Amniotic epithelial cell (primary cell): ENCODE measurements at places on chromosomes 12 and 14.

DNA sequence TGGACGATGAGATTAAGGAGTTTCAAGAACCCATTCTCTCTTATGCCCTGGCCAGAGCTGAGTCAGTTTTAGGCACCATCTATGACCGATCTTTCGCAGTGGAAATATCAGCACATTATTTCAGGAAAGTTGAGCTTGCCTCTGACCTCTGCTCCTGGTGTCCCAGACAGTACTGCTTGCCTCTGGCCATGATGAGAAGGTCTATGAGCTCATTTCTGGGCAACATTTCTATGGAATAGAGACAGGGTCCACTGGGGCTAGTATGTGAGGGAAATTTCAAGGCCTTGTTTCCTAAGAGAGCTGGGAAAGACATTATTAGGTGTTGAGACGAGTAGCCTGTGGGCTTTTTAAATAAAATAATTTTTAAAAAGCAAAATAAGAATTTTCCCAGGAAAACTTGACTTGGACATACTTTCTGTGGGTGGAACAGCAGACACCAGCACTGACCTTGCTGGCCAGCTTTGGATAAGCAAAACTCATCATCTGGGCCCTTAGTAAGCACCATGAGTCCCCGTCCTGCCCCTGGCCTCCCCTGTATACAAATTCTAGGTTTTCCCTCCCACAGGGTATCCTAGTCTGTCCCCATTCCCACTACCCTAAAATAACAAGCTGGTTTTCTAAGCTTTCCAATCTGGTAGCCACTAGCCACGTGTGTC, 43.4 kb downstream of the DIO2 start:
- DNase-seq: no peak

DNA sequence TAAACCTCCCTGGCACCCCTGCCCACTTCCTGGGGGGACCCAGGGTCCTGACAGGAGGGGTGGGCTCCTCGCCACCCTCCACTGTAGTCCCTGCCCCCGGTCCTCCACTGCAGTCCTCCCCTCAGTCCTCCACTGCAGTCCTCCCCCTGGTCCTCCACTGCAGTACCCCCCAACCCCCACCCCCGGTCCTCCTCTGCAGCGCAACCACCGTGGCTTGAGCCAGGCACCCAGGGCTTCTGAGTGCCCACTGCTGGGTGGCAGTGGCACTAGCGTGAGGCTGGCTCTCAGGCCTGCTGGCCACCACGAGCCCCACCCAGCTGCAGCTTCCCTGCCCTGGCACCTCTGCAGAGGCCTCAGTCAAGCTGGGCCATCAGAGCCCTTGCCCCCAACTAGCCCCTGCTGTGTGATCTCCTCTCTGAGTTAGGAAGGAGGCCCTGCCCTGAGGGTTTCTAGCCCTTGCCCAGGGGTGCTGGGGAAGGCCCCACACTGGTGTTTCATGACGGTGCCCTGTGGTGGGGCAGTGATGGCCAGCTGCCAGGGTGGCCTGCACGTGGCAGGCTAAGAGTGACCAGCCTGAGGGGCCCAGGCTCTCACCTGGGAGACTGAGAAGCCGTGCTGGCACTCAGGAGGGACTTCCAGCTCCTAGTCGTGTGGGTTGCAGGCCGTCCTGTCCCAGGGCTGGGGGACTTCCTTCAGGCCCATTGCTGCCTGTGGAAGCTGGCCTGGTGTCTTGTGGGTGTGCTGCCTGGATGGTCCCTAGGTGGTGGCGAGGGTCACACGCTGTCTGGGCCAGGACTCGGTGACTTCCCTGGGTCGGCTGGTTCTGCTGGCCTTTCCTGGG, 9.7 kb downstream of the CEP170B start:
- DNase-seq: no peak

GRCh38 chr12:70314145-70314544, 51.9 kb upstream of the KCNMB4 start:
- no peak for DNase-seq

- DNase-seq: no peak
These were observed 33.1 kb downstream of the CD9 start for GRCh38 chr12:6233121-6233971.

- DNase-seq: no peak
These were observed 21.0 kb upstream of the TUNAR start for GRCh38 chr14:95855606-95856005.

DNA sequence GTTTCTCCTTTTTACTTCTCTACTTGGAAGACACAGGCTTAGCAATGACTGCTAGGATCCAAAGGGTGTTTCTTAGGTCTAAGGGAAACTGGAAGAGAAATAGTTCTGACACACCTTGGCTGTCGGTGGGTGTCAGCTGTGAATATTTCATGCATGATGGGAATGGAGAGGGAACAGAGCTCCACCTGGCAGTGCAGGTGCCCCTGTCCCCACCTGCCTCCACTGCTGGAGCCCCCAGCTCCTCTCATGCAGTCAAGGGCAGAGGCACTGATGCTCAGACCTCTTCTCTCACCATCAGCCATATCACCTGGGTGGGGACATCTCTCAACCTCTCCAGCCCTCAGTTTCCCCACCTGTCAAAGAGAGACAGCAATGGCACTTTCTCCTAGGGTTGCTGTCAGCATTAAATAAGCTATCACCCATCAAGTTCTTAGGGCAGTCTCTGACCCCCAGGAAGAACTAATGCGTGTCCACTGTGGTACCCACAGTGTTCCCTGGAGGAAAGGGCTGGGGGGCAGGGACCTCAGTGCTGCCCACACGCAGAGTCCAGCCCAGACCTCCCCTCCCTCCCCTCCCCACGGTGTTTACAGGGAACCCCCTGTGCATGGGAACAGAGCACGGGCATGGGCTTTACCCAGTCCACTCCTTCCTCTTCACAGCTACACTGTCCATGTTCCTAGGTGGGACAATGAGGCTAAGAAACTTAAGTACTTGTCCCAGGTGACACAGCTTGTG, 69.1 kb downstream of the C14orf132 start:
- no peak for DNase-seq

- no peak for DNase-seq
These were observed 10.7 kb upstream of the HSP90AA1 start for GRCh38 chr14:102097441-102098135.

DNA sequence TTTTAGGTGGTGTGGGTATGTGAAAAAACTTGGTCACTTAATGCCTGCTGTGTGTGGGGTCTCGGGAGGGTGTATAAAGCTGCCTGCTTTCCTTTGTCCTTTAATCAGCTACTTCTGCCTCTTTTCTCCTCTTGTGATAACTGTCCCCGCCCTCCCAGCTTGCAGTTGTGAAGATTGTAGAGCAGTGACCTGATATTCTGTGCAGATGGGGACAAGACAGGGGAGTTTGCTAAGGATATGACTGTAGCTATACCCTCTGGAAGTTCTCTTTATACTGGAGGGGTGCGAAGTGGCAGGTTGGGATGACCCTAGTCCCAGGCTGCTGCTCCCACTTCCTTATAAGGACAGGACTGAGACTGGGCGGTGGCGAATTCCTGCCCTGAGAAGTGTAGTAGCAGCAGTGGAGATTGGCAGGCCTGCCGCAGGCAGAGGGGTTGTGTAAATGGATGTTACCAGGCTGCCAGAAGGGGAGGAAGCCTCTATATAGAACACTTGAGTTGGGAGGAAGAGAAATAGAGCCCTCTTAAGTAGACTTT, 835 bp downstream of the MYL6 start:
- peak; percentile 64 for DNase-seq

DNA sequence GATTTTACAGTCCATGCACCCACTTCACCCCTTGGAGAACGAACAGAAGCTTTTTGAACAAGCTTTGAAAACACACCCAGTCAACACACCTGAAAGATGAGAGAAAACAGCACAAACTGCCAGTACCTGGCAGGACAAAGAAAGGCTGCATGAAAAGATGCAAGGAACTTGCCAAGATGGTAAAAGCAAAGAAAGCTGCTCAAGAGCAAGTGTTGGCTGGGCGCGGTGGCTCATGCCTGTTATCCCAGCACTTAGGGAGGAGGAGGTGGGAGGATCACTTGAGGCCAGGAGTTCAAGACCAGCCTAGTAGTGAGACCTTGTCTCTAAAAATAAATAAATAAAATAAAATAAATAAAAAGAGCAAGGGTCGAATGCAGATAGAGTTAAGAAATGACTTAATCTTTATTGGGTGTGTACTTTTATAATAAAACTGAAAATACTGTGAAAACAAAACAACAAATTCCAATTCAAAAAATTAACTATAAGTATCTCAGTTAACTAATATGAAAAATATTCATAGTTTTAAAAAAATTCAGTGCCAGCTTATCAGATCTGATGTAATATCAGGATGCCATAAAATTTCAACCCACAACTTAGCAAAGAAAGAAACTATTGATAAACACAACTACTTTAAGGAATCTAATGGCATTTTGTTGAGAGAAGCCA, 59.2 kb downstream of the HECTD4 start:
- DNase-seq: no peak

DNA sequence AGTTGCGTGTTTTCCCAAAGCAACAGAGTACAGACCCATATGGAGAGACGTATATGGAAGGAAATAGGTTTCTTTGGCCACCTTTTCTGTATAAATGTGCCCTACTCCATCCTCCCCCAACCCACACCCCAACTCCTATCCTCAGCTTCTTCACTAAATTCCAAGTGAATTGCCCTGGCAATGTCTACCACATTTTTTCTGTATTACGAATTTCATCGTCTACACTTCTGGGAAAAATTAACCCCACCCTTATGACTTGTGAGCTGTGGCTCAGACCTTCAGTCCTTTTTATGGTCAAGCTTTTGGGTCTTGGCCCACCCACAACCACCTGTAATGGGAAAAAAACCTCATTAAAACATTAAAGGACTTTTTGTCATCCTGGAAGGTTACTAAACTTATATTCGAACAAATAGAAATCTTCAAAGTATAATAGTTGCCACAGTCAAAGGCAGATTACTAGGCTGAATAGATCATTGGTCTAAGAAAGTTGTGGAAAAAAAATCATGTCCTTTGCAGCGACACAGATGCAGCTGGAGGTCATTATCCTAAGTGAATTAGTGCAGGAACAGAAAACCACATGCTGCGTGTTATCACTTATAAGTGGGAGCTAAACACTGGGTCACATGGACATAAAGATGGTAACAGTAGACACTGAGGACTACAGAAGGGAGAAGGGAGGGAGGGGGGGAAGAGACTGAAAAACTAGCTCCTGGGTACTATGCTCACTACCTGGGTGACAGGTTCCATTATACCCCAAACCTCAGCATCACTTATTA, 15.7 kb upstream of the NFKBIA start:
- DNase-seq: peak; percentile 50

DNA sequence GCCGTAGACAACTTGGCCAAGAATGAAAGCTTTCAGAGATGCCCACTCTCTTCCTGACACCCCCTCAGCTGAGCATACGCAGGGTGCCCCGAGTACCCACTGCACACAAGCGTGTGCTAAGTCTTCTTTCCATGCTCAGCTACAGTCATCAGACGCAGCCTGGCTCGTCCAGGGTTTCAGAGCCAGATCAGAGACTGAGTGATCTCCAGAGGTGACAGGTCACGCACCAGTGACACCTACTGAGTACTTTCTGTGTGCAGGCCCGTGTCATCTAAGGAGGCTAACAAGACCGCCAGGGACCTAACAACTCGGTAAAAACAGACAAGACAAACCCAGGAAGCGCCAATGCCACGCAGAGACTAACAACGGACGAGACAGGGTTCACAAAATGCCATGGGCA, 25.1 kb downstream of the STX2 start:
- DNase-seq: no peak

GRCh38 chr12:92110083-92110640, 35.5 kb downstream of the BTG1 start:
- DNase-seq: no peak

DNA sequence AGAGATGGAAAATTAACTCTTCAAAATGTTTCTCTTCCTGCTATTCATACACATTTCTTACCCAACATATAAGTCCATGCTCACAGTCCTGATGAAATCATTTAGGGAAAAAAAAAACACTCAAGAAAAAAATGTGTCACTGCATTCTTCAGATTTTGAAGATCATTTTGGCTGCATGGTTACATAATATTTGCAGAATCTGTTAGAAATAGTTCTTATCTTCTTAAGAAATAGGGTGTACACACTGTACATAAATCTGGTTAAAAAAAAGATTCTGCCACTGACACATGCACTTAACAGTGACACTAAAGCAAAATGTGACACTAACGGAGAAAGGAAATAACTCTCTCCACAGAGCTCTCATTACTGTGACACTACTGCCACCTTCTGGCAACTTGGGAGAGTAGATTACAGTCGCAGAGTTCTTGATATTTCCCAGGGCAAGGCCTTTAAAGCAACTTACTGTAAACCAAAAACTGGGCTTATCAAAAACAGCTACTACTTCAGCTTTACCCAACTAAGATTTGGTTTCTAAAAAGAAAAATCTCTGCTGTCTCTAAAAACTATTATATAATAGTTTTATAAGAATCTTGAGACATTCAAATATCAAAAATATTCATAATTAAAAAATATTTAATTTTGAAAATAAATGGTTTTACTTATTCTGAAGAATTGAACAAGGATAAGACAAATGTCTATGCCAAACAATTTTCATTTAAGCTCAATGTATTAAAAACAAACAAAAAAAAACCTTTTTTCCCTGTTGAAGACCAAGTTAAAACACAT, 65.0 kb downstream of the SETD3 start:
- DNase-seq: peak; percentile 78

- DNase-seq: peak; percentile 41
These were observed 203.2 kb downstream of the ZFP36L1 start for GRCh38 chr14:68589447-68590200.

DNA sequence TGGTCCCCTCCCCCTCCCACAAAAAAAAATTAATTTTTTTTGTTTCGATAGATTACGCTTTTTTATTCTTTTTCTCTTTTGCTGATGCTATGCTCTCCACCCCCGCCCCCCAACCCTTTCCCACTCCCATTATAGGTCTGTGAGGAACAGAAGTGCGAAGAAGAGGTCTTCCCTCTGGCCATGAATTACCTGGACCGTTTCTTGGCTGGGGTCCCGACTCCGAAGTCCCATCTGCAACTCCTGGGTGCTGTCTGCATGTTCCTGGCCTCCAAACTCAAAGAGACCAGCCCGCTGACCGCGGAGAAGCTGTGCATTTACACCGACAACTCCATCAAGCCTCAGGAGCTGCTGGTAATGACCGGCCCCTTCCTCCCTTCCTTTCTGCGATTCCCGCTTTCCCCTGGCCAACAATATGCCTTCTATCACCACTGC, 2.3 kb downstream of the CCND2 start:
- DNase-seq: no peak

GRCh38 chr12:29241821-29242591, 92.9 kb downstream of the FAR2 start:
- DNase-seq: peak; percentile 91

- DNase-seq: no peak
These were observed 83.0 kb downstream of the TTC7B start for GRCh38 chr14:90733139-90733808.

DNA sequence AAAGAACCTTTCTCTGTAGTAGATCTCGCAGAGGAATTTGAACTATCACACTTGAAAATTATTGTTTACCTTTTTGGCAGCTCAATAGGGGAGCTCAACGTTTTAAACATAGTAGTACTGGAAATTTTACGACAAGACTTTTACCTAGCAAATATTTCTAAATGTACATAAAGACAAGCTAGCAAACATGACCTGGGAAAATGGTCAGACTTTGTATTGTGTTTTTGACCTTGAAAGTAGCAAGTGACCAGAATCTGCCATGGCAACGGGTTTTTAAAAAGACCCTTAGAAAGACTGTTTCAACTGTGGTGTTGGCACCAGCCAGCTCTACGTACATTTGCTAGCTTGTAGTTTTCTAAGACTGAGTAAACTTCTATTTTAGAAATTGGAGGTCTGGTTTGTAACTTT, 20.2 kb upstream of the A2M start:
- DNase-seq: no peak

- DNase-seq: peak; percentile 48
These were observed 276.8 kb upstream of the TMPO start for GRCh38 chr12:98238515-98239130.
